Left hindlimb (tissue), 1 donor: ENCODE measurements at places on chromosomes 3 and 15.

DNA sequence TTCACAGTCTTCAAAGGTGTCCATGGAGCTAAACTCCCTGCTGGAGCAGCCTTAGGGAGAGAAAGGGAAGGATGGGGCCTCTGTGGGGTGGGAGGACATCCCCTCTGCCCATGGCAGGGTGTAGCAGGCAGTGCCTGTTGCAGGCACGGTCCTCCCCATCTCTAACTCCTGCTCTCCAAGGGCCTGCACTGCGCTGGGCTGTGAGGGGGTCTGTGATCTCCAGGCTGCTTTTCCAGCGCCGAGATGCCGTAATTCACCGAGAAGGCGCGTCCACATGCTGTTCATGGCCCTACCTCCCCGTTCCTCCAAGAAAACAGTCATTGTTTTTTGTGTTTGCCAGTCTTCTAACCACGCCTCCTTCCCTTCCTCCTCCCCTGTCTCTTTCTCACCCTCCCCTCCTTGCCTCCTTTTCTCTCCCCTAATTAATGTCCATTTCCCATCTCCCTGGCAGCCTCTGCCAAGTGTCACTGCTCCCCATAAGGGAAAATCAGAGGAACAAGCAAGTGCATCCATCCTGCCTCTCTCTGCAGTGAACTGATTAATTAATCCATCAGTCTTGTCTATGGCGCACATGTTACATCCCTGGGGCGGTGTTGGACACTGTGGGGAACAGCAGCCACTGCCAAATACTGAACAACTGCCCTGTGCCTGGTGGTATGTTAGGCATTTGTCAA, 17.7 kb upstream of the LAMP3 start:
- no peak for DNase-seq

DNA sequence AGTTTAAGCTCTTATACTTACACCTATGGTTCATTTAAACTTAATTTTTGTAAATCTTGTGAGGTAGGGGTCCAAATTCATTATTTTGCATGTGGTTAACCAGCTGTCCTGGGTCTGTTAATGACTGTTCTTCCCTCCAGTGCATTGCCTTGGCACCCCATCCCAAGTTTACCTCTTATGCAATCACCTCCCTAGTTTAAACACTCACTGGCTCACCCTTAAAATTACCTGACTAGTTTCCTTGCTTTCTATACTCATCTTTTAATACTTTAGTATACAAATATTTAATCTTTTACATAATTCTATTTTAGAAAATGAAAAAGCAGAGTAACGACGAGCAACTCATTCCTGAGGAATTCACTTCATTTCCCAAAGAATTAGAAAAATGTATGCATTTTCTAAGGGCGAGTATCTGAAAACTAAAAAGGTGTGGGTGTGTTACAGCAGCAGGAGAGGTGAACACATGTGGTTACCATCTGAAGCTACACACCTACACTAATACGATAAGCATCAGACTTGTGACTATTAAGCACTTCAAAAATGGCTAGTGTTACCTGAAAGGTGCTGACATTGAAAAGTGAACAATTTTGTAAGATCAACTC, 33.7 kb downstream of the TJP1 start:
- DNase-seq, result no peak

DNA sequence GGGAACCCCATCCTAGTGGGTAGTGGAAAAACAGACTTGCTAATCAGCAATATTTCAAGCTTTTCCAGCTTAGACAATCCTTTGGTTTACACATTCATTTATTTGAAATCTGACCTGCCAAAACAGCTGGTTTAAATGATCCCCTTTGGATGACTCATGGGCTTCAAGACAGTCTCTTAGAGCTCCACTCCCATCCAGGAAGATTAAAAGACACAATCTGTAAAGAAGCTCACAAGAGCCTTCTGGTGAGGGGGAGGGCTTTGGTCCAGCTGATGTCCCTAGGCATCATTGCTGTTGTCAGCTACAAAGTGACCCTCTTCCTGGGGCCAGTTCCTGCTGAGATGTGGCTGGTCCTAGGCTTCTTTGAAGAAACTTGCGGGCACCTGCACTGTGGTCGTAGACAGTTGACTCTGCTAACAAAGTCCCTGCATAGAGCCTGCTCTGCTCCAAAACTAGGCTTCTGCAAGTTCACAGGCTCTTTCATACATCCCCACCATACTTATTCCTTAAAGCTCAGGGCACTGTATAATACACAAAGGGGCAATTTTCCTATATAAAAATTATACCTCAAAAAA, 73.7 kb downstream of the IGSF11 start:
- no peak for DNase-seq

- no peak for DNase-seq
Observed at GRCh38 chr3:55519019-55519418, 31.9 kb upstream of the WNT5A start.

DNA sequence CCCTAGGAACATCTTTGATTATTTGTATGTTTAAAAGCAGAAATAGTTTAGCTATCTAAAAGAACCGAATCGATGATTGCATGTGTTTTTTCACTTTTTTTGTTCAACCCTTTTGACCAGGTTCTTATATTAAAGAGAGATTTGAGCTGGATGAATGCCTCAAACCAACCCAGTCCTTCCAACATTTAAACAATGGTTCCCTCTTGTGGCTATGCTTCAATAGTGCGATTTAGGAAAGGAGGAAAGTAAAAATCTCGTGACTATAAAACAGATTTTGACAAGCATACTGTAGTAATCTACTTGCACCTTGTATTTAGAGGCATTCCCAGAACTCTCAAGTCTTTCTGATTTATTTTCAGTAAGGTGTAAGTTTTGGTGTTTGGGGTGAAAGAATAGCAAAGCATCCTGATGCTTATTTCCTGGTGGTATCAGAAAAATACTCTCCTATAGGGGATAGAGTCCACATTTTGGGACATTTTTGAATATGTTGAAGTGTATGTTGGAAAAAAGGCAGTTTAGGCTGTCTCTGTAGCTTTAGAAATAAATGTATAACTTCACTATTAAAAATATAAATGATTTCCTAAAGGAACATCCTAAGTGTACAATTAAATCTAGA, 159.6 kb upstream of the KCNH8 start:
- no peak for DNase-seq

DNA sequence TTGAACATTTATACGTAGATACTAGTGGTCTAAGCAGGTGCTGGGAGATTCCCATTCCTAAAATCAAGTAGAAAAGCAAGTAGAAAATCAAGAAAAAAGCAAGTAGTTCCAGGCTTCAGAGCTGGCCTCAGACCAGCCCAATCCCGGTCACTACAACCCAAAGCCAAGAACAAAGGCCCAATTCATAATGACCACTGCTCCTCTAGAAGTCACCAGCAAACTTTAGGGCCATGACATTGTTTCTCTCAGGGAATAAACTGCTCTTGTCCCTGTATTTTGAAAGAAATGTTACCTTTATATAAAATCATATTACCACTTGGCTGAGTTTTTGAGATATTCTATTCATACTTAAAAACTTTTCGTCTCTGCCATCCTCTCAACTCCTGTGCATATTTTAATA, 106.3 kb upstream of the IL12A start:
- no peak for DNase-seq

- no peak for DNase-seq
Observed at GRCh38 chr3:109772520-109772919, 435.2 kb upstream of the DPPA4 start.

DNA sequence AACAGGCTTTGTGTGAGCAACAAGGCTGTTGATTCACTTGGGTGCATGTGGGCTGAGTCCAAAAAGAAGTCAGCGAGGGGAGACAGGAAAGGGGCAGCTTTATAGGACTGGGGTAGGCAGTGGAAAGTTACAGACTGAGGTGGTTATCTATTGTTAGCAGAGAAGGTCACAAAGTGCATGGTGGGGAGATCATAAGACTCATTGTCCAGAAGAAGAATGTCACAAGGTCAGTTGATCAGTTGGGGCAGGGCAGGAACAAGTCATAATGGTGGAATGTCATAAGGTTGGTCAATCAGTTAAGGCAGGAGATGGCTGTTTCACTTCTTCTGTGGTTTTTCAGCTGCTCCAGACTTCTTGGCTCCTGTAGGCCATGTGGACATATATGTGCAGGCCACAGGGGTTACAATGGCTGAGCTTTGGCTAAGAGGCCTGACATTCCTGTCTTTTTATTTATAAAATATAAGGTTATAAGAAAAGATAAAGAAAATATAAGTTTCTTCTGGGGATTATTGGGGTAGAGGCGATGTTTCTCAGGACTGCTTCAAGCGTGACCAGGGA, 69.5 kb upstream of the SNTN start:
- DNase-seq, result no peak

DNA sequence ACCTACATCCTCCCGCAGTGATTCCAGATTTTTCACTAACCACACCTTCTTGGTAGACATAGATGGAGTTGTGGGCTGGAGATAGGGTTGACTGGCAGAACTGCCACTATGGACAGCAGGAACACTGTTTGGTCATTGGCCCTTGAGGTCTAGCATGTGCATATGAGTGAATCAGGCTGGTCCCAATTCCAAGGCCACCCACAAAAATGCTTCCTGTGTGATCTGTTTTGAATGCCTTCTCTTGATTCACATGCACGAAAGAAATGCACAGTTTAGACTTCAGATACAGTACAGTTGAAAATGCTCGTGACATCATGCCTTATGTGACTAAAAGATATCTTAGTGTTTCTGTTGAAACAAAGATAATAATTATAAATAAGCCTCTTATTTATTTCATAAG, 285.8 kb upstream of the SEMA6D start:
- DNase-seq, result no peak

DNA sequence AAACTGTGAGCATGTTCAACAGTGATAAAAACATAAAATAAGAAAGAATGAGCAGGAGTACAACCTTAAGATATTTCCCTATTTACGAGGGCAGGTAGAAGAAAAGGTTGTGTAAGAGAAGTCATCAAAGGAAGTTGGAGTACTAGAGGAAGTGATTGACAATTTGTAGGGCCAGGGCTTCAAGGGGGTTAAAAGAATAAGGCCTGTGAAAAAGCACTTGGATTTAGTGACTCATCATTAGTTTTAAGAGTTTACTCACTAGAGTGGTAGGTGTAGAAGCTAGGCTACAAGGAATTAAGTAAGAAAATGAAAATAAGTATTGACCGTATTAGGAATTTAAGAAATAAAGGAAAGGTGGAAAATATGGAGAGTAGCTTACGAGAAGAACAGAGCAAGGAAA, 23.6 kb downstream of the KCNMB3 start:
- DNase-seq, result no peak

GRCh38 chr3:134559591-134559990, 73.7 kb downstream of the CEP63 start:
- DNase-seq, result no peak
